Panc1 (cell line): ENCODE measurements at places on chromosomes 6 and 20.

DNA sequence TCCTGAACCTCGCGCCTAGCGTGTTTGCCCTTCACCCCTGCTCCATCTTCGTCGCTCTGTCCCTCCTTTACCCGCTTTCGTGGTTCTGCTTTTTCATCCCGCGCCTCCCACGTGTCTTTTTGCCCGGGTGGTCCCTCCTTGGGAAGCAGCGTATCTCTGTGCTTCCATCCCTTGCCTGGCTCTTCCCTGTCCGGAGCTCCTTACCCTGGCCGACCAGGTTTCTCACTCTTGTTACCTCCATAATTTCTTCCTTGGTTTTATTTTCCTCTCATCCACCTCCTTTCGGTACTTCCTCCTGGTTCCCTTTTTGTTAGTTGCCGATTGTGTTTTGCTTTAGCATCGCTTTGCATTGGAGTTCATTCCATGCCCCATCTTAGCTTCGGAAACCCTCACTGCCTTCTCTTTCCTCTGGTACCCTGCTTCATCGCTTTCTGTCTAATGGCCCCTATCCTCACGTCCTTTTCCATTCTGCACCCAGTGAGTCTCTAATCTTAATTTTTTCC is 735 bp downstream of the FAM135A start:
- DNase-seq = no peak

GRCh38 chr6:33815854-33816253 is 12.1 kb upstream of the MLN start:
- no peak for DNase-seq

- DNase-seq = no peak
Measured at GRCh38 chr20:60630609-60631008, 621.5 kb upstream of the CDH4 start.

DNA sequence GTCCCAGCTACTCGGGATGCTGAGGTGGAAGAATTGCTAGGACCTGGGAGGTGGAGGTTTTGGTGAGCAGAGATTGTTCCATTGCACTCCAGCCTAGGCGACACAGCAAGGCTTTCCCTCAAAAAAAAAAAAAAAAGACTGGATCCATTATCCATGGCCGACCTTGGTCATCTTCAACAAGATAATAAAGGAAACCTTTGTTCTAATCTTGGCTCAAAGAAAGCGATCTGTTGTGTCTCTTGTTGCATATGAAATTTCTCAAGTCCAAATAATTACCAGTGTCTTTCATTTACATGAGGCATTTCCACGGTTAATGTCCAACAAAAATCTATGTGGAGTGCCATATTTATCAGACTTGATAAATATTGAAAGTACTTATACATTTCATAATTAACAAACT is 23.7 kb upstream of the KIF16B start:
- no peak for DNase-seq

DNA sequence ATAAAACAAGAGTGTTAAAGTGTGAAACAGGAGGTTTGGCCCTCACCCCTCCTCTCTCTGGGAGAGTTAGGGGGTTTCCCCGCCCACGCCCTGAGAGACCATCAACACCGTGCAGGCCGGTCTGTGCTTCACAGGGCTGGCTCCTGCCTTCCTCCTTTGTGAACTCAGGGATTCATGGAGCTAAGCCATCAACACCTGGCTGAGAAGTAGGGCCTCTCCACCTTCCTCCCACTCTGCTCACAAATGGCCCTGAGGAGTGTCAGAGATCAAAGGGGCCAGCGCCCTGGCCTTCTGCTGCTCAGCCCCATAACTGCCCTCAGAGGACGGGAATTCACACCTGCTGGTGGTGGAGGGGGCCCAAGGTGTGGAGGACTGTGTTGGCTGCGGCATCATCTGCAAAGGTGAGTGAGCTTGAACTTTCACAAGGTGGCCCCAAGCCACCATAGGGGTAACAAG is 88.6 kb downstream of the PSMB1 start:
- no peak for DNase-seq

DNA sequence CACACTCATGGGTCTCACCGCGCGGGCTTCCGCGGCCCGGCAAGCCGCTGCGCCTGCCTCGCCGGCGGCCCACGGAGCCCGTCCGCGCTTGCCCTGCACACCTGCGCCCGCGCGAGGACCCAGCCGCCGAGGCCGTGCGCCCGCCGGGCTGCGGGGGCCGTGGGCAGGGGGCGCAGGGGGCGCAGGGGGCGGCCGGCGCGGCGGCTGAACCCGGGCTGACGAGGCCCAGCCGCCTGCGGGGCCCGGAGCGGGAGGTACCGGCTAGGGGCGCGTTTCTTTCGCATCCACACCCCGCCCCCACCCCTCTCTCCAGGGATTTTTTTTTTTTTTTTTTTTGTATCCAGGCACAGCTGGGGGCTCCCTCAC is 43.8 kb upstream of the OSTM1 start:
- no peak for DNase-seq

- DNase-seq = no peak
Measured at GRCh38 chr6:170129691-170130171, 161.1 kb downstream of the DLL1 start.
